HCT116 (cell line): ENCODE measurements at places on chromosomes 1 and 21. TPM values are rescaled to one million over a fixed set of nuclear protein-coding genes. Genes with fewer than 3 reads are reported as not detected.
A peak's percentile ranks its signal among the peaks of the same experiment; 100 is the strongest.

DNA sequence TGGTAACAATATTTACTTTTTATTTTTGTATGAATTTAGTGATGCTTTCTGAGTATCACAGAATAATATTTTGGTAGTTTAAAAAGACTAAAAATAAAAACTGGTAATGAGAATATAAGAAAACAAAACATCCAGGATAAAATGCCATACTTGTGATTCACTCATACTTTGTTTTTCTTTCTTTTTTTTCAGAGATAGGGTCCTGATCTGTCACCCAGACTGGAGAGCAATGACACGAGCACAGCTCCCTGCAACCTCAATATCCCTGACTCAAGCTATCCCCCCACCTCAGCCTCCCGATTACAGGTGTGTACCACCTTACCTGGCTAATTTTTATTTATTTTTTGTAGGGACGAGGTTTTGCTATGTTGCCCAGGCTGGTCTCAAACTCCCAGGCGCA lies 64.2 kb upstream of the ADAM30 start:
- no peak for DNase-seq
- no peaks in the 10 kb centered on the region for H3K27me3 ChIP-seq
- H3K4me1 ChIP-seq: no peaks in the 10 kb centered on the region
- H3K36me3 ChIP-seq: peaks cover 5% of the 10 kb centered on the region; the same call in 1 of the 2 replicates
- H3K4me3 ChIP-seq: no peak overlapping the region
- no peak overlapping the region for H3K27ac ChIP-seq

DNA sequence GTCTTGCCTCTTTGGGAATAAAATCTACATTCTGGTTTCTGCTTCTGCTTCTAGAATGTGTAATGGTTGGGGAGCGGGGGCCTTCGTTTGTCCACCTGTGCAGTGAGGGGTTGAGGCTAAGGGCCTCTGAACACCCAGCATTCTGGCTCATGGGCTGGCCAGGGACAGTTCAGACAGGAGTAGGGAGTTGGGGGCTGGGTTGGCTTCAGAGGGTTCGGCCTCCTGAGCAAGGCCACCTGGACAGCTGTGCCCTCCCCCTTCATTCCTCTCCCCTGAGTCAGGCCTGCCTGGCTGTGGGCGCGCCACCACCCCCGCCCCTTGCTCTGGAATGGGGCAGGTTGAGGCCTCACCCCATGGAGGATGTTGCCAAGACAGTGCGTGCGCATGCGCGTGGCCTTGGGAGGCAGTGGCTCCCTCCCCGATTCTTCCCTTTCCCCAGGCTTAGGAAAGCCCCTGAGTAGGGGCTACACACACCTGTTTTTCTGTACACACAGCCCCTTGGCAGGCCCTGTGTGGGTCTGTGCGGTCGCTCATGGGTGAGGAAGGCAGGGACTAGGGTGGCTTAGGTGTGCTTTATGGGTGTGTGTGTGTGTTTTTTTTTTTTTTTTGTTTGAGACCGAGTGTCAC lies 57.0 kb downstream of the YARS1 start:
- H3K4me1 ChIP-seq: peaks cover 81% of the 10 kb centered on the region
- peak; percentile 94 for DNase-seq
- H3K4me3 ChIP-seq: peak overlapping the region; percentile 55
- H3K36me3 ChIP-seq: no peaks in the 10 kb centered on the region; the same call in 1 of the 2 replicates
- H3K27ac ChIP-seq: peak overlapping the region; percentile 98

The G0S2 gene
- total RNA-seq: not detected

GRCh38 chr21:45376459-45377324 lies 28.3 kb upstream of the COL18A1 start:
- H3K27me3 ChIP-seq: no peaks in the 10 kb centered on the region
- no peaks in the 10 kb centered on the region for H3K4me1 ChIP-seq
- no peak overlapping the region for H3K4me3 ChIP-seq
- no peak for DNase-seq

- H3K27me3 ChIP-seq: no peaks in the 10 kb centered on the region
- no peak overlapping the region for H3K4me3 ChIP-seq
- no peak overlapping the region for H3K27ac ChIP-seq
These were observed 42.2 kb downstream of the FHAD1 start for GRCh38 chr1:15289251-15289651.

The TOR1AIP1 gene
- total RNA-seq: 30.5 TPM

- peaks cover 42% of the 10 kb centered on the region; the same call in 1 of the 2 replicates for H3K36me3 ChIP-seq
- H3K4me3 ChIP-seq: no peak overlapping the region
- DNase-seq: no peak
These were observed 26.2 kb downstream of the HYI start for GRCh38 chr1:43427524-43427923.

- H3K27me3 ChIP-seq: no peaks in the 10 kb centered on the region
- H3K4me3 ChIP-seq: no peak overlapping the region
- H3K4me1 ChIP-seq: no peaks in the 10 kb centered on the region
- H3K36me3 ChIP-seq: peaks cover 4% of the 10 kb centered on the region
- DNase-seq: no peak
- H3K27ac ChIP-seq: no peak overlapping the region
These were observed 30.4 kb downstream of the TMEM63A start for GRCh38 chr1:225851805-225852204.

The ASCL5 gene
- 0.15 TPM for total RNA-seq

DNA sequence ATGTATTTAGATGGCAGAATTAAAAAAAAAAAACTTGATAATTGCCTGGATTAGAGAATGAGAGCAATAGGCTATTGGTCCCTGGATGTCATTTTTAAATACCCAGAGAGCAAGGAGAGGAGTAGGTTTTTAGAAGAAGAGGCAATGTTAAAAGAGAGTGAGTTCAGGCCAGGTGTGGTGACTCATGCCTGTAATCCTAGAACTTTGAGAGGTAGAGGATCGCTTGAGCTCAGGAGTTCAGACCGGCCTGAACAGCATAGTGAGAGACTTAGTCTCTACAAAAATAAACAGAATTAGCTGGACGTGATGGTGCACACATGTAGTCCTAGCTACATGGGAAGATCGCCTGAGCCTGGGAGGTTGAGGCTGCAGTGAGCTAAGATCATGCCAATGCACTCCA lies 15.9 kb upstream of the MUTYH start:
- H3K27ac ChIP-seq: no peak overlapping the region
- no peak for DNase-seq
- no peak overlapping the region for H3K4me3 ChIP-seq
- no peaks in the 10 kb centered on the region for H3K27me3 ChIP-seq

GRCh38 chr21:29176471-29177120 lies 46.2 kb downstream of the MAP3K7CL start:
- H3K4me1 ChIP-seq: peaks cover 8% of the 10 kb centered on the region
- H3K27me3 ChIP-seq: no peaks in the 10 kb centered on the region
- no peaks in the 10 kb centered on the region for H3K36me3 ChIP-seq
- no peak for DNase-seq
